ENCODE measurements at places on chromosomes 16 and 17.

GRCh38 chr17:83132251-83133081 lies 53.1 kb downstream of the METRNL start:
- DNase-seq: no peak

DNA sequence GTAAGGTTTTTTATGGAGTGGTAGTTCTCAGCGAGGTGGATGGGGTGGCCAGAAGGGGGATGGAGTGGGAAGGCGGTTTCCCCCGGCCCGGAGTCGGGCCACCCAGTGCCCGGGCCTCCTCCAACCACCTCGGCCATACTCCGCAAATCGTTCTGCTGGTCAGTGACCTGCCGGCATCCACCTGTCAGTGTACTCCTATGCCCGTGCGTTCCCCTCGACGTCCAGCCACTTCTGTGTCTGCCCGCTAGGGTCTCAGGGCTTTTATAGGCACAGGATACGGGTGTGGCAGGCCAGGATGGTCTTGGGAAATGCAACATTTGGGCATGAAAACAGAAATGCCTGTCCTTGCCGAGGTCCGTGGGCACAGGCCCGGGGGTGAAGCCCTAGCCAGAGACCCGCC lies 19.3 kb upstream of the ASGR2 start:
- DNase-seq: no peak

DNA sequence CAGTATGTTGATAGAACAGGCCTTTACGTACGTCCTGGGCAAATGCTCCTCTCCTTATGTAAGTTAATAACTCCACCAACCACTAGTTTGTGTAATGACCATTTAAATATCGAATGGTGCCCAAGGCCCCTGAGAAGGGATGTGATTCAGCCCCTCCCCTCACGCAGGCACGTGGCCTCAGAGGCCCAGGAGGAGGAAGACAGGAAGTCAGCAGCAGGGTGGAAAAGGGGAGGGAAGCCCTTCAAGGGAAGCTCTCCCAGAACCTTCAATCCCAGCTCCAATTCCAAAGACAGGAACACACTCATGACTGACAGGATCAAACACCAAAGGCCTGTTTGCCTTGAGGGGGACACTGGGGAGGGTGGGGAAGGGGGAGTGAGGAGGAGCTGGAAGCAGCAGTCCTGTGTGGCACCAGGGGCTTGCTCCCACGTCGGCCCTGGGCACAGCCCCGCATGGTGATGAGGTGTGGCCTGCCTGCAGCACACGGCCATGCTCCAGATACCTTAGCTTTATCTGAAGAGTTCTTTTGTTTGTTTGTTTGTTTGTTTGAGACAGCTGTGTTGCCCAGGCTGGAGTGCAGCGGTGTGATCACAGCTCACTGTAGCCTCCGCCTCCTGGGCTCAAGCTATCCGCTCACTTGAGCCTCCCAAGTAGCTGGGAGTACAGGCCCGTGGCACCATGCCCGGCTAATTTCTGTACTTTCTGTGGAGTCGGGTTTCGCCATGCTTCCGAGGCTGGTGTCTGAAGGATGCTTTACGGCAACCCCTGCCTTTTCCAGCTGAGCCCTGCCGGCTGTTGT lies 105.0 kb downstream of the ZNF778 start:
- DNase-seq: no peak

GRCh38 chr16:58809213-58809612 lies 75.1 kb upstream of the GOT2 start:
- no peak for DNase-seq

GRCh38 chr17:54760836-54761235 lies 139.8 kb upstream of the TOM1L1 start:
- DNase-seq: no peak

DNA sequence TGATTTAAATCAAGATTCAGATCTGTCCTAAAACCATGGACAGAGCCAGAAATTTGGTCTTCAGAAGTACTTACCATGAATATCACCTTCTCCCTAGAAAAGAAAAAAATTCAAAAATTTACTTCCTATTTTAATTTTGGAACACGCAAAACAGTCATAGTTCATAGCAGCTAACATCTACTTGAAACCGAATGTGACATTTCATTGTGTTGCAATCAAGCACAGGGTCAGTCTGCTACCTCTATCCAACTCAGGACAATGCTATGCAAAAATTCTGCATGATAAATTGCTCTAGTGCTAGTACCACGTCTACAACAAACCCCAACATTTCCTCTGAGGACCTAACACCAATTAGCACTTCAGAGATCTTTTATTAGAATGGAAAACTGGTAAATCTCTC lies 7.7 kb downstream of the JPT1 start:
- no peak for DNase-seq

- DNase-seq: no peak
Measured at GRCh38 chr16:70699696-70700095, 13.8 kb upstream of the MTSS2 start.

GRCh38 chr17:49521471-49522356 lies 26.6 kb downstream of the NGFR start:
- DNase-seq: no peak

GRCh38 chr17:69335058-69335457 lies 8.1 kb upstream of the ABCA5 start:
- DNase-seq: no peak

DNA sequence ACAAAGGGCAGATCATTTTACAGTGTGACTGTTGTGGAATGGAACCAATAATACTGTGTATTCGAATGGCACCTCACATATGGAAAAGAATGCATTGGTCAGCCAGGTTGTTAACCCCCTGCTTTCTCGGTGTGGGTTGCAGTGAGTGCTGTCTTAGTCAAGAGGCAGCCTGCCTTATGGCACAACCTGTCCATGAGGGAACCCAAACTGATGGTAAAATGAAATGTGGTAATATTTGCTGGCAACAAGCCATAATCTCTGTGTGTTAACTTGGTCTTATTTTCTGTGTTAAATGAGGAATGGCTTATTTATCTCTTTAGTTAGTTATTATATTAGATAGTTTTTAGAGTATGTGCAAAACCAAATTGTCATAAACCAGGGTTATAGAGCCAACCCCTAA lies 81.6 kb downstream of the TMC6 start:
- no peak for DNase-seq

DNA sequence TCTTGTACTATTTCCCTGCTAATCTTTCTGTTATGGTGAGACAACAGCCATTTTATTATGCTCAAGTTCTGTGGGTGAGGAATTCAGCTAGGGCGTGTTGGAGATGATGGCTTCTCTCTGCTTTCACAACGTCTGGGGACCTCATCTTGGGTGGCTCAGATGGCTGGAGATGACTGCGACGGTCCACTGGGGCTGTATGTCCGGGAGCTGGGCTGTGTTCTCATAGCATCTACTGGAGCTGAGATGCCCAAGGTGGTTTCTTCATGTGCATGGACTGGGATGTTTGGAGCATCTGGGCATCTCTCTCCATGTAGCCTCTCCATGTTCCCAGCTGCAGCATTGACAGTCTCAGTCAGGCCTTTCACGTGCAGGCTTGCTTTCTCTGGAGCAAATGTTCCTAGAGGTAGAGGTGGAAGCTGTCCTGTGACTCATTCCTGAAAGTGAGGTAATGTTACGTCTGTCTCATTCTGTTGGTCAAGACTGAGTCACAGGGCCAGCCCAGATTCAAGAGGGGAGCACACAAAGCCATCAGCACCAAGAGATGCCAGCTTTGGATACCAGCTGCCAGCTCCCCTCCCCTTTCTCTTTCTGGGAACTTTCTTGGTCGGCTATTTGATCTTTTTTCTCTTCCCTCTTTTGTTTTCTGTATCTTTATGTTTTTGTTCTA lies 96.2 kb downstream of the RAP1GAP2 start:
- no peak for DNase-seq

GRCh38 chr17:29178750-29179231 lies 1.4 kb downstream of the MYO18A start:
- no peak for DNase-seq

GRCh38 chr17:27609611-27610303 lies 21.2 kb upstream of the LGALS9 start:
- DNase-seq: no peak

Data from stimulated activated CD4-positive, alpha-beta T cell treated with anti-CD3 and anti-CD28 coated beads, Interleukin-1b, Interleukin-23, amount 100 ng/mL, for 1 hour (primary cell).